ENCODE measurements at places on chromosomes 6 and 20.

- DNase-seq, result no peak
These were observed 115.4 kb downstream of the SLC23A2 start for GRCh38 chr20:4885877-4886276.

DNA sequence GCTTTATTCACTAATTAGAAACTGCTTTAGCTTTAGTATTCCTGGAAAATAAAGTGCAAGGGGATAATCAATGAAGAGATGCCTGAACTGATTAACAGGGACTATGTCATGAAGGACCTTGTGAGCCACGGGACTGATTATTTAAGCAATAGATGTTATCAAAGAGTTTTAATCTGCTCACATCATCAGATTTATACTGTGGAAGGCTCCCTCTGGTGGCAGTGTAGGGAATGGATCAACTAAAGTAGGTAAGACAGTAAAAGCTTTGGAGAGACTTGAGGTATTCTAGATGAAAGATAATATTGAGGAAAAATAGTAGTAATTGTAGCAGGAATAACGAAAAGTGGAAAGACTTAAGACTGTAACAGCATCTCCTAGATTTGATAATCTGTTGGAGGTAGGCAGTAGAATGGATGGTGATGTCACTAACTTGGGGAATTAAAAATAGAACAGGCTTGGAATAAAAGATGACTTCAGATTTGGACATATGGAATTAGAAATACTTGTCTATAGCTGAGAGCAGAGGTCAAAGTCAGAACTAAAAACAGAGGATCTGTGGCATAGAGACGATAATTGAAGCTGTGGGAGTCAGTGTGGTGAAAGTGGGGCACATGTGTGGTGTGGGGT lies 80.3 kb upstream of the HTR1E start:
- peak; percentile 4 for DNase-seq

DNA sequence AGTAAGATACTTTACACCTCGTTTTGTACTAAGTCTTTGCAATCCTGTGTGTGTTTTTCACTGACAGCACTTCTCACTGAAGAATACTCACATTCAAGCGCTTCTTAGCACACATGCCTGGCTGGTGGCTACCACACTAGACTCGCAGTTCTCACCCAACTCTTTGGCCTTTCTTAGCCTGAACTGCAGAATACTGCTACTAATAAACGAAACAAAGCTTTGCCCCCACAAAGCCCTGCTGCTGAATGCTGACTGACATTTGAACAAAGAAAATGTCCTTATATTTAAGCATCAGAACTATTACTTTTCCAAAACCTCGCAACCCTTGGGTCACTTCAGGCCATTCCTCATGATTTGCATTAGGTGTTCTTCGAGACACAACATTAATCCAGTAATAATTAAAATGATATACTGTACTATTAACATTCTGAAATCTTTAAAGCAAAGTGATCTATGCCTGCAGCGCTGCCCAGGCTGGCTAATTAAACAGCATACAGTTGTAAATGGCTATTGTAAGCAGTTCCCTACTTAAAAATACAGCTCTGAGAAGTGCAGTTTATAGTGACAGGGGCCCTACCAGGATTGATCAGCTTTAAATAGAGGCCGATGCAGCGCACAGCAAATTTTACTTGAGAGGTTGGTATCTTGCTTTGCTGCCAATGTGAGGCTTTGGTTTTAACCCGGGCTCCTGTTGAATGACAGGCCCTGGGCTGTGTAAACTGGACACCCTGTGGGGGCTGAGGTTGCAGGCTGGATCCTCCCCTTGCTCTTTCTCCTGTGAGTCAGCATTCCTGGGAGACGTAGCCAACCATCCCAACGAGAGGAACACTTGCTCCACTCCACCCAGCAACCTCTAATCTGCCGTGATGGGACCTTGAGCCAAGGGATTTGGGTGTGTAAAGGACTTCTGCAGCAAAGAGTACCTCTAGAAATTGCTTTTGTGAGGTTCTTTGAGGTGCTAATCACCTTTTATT lies 899.0 kb downstream of the TFAP2A start:
- DNase-seq, result no peak

DNA sequence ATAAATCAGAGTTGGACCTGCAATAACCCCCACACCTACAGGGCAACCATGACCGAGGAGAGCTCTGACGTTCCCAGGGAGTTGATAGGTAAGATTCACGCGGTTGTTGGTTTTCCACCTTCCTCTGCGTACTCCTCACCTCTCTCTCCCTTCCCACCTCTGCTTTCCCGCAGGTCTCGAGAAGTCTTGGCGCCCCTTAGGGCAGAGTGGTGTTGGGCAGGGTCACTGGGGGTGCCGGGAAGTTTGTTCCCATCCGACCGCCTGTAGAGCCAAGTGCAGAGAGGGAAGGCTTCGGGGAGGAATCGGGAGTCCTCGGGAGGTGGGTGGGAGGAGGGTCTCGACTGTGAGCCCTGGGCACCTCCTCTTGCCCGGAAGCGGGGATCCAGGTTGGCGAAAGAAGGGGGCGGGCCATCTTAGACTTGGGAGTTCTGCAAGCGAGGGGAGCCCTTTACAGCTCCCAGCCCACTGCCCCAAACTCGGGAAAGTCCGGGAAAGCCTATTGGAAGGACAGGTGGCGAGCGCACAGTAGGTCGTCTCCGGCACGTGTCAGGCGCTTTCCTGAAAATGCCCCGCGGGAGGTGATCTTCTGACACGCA lies 672 bp downstream of the CARMIL1 start:
- no peak for DNase-seq

DNA sequence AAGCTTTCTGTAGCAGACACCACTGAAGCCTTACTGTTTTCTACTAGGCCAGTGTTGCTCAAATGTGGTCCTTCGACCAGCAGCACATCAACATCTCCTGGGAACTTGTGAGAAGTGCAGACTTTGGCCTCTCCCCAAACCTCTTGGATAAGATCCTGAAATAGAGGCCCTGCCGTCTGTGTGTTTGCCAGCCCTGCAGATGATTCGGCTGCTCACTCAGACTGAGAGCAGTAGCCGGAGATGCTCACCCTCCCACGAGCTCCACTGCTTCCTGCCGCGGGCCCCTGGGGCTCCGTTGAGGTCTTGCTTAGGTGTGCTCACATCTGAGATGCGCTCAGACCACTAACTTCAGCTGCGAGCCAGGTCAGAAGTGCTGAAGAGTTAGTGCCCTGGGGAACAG lies 129.5 kb upstream of the SSTR4 start:
- DNase-seq, result no peak

DNA sequence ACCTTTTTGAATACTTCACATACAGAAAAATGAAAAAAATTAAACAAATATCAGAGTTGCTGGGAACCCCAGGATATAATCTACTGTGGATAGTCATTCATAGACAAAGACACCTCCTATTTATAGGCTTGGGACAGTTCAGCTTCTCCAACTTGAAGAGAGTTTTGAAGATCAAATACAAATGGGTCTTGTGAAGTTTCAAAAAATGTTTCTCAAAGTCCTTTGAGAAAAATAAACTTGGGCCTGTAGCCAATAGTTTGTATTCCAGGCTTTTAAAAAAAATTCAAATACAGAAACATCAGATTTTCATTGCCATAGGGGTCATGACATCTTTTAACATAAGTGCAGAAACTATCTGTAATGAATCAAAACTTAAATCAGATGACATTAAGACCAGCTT lies 334.8 kb downstream of the LAMA2 start:
- DNase-seq, result no peak

DNA sequence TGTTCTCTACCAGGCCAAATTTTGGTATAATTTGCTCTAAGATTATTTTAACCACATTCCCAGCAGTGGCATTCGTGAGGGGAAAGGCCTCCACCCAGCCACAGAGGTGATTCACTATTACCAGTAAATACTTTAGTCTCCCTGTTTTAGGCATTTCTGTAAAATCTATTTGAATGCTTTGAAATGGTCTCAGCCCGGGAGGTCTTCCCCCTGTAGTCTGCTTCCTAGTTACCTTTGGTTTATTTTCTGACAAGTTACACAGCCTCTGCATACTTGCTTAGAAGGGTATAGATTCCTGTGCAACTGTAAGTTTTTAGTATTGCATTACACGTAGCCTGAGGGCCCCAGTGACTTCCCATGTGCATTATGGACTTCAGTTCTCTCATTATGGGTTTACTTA lies 248.7 kb downstream of the C6orf118 start:
- DNase-seq, result no peak

- no peak for DNase-seq
These were observed 160.8 kb upstream of the KHDRBS2 start for GRCh38 chr6:62446647-62447316.

DNA sequence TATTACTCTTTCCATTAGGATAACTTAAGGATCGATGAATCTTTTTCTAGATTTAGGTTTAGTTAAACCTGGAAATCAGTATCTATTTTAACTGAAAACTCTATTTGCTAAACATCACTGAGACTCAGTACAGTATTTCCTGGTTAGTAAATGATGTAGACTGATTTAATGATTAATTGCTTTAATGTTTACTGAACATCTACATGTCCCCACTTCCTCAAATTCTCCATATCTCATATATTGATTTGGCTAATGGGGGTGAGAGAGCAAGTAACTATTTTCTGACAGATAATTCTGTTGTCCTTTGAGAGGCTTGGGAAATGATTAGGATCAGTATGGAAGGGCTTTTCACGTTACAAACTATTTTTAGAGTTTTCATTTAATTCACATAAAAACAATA lies 10.3 kb downstream of the MKKS start:
- no peak for DNase-seq

GRCh38 chr6:126792340-126793085 lies 326.0 kb upstream of the RSPO3 start:
- no peak for DNase-seq

GRCh38 chr6:87078983-87079616 lies 15.8 kb downstream of the CGA start:
- peak; percentile 51 for DNase-seq

DNA sequence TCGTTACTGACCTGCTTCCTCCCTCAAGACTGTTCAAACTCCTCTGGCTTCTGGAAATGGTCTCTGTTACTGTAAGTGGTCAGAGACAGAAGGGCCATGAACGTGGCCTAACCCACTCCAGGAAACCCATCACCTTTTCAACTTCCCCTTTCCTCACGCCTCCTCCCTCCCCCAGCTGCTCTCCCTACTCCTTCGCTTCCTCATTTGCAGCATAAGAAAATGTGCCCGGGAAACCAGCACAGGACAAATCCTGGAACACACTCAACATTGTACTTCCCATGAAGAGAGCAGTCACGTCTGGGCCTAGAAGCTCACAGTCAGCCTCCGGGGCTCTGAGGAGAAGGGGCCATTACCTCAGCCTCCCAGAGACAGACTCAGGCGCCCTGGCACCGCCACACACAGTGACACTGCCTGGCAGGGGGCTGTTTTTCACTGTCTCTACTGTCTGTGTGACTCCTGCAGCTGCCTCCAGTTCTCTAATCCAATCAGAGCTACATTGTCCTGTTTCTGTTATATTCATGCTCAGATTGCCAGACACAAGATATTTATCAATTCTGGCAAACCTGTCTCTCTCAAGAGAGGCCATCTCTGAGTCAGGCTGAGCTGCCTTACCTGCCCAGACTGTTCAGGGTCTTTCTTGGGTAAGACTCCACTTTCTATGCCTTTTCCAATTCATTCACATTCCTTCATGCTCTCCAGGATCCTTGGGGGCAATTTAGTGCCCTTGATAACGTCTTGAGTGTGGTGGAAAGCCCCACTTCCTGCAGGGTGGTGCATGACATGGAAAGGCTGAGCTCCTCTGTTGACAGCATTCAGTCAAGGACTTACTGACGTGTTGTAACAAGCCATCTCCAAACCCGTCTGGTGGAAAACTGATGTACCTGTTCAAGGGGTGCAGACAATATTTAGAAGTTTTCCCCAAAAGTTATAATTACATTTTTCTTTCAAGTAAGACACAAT lies 242.2 kb downstream of the HIVEP2 start:
- DNase-seq, result no peak

- no peak for DNase-seq
These were observed 241.8 kb upstream of the FOXQ1 start for GRCh38 chr6:1070085-1070521.

DNA sequence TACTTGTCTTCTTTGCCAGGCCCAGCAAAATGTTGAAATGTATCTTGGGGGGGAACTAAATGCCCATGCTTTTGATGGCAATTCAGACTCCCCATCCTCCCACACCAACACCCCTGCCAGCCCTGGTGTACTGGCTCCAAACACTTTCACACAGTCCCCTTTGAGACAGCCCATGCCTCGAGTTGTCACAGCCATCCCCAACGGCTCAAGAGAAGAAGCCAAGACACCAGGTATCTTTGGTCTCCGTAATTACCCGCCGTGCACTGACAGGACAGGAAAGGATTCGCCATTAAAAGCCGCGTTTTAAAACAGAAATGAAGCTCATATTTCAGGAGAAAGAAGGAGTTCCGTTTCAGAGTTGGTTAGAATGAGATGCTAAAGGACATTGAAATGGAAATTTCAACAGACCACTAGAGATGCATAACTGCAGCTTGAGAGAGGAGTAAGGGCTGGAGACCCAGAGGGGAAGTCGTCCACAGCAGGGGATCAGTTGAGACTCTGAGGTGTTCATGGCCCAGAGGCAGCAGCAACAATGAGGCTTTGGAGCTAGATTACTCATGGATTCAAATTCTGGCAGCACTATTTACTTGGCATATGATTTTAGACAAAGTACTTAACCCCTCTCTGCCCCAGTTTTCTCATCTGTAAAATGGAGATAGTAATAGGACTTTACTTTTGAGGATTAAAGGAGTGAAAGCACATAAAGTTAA lies 63.5 kb upstream of the ADGRF1 start:
- DNase-seq, result no peak

DNA sequence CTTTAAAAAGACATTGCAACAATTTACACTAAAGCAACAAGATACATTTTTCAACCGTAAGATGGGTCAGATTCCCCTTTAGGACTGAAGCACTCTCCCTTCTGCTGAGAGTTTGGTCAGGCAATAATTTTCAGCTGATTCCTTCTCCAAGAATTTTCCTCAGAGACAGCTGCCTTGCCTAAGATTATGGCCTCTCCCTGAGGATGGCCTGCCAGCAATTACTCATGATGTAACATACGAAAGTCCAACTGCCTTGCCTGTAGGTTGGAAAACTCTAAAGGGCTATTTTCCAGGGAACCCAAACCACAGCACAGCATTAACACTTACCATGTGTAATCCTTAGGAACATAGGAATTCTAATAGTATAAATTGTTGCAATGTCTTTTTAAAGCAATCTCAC lies 229.1 kb upstream of the FLRT3 start:
- DNase-seq, result no peak

- no peak for DNase-seq
These were observed 226.8 kb upstream of the SGK1 start for GRCh38 chr6:134544737-134545136.

GRCh38 chr20:1816384-1817381 lies 78.5 kb upstream of the SIRPA start:
- DNase-seq, result no peak

DNA sequence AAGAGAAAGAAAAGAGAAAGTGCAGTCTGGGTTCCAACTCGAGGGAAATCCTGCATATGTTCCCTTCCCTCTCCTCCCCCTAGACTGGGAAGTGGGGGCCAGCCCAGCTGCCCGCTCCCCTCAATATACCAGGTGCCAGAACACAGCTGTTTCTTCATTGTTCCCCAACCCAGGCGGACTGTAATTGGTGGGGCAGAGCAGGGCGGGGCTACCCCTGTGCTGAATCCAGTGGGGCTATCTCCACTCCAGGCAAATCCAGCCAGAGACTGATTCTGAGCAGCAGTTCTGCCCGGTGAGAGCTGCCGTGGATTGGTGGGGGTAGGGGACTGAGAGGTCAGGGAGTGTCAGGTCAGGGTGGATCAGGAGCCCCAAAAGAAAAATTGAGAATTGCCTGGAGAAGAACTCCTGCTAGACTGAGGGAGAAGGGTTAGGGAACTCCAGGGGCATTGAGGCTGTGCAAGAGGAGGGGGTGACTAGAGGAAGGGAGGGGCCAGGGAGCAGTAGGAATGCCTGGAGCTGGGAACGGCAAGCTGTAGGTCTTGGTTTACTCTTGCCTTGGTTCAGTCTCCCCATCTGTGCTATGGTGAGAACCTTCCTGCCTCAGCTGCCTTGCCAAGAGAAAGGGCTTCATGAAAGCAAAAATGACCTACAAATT lies at the start of gene MYMX:
TSS of gene MYMX (plus strand) at position 250 of the 655 bp plus-strand sequence. CDS start 546 bp downstream, outside the sequence.
- no peak for DNase-seq

Data from activated T-cell treated with anti-CD3 and anti-CD28 coated beads for 24 hours (primary cell).